ENCODE measurements at places on chromosomes 2 and 18. TPM values are rescaled to one million over a fixed set of nuclear protein-coding genes. Genes with fewer than 3 reads are reported as not detected.
A peak's percentile ranks its signal among the peaks of the same experiment; 100 is the strongest.

YWHAQ gene
- 426 TPM for total RNA-seq

HTR2B gene
- 5.4 TPM for total RNA-seq

SLC8A1 gene
- total RNA-seq = 199 TPM

SIGLEC15 gene
- total RNA-seq = not detected

DNA sequence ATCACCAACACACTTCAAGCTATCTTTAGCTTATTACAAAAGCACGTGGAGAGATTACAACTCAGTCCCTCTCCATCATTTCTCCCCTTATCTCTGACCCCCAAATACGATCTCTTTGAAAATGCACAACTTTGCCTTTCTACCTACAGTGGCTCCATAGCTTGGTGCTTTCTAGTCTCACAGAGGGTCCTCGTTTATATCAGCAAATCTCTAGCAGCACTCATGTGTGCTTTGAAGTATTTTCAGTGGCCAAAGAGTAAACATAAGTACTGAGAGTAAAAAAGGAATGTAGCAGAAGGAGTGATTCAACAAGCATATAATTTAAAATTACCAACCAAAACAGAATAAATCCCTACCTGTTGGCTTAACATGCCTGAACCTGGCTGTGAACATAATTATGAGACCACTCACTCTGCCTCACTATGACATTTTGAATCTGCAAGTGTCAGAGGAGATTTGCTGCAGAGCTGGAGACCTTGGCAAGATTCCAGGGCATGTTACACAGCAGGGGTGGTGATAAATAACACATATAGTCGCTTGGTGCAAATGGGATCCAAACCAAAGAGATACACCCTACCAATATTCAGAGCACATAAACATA lies 54.6 kb downstream of the LAMA3 start:
- no peak for DNase-seq

- no peak for DNase-seq
Measured at GRCh38 chr2:234763002-234763873, 188.6 kb upstream of the SH3BP4 start.

GRCh38 chr2:28047681-28048080 lies 157.2 kb downstream of the BABAM2 start:
- DNase-seq = no peak

- no peak for DNase-seq
Measured at GRCh38 chr2:96317584-96317997, 7.5 kb upstream of the ITPRIPL1 start.

DNA sequence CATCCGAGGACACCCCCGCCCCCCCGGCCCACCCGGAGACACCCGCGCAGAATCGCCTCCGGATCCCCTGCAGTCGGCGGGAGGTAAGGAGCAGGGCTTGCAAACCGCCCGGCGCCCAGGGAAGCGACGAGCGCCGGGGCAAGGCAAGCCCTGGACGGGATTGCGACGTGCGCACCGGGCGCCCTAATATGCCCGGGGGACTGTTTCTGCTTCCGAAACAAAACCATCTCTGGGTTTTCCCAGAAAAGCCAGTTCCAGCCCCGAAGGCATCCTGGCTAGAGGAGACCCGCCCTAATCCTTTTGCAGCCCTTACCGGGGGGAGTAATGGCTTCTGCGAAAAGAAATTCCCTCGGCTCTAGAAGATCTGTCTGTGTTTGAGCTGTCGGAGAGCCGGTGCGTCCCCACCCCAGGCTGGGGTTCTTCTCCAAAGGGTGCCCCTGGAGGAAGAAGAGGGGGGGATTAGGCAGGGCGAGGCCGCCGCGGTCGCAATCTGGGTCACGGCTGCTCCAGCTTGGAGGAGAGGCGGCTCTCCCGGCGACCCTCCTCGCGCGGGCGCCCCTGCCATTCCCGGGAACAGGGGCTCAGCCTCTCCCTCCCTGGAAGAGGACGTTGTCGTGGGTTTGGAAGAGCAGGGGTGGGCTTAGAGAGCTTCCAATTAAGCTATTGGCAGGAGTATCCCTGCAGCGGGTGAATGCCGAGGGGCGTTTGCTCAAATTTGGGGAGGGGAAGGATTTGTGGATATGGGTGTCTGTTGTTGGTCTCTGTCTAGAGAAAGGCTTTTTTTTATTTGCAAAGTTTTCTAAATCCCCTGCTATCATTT lies 521 bp downstream of the MYCN start:
- DNase-seq = no peak

GRCh38 chr18:3441290-3441689 lies 8.7 kb upstream of the TGIF1 start:
- no peak for DNase-seq

GRCh38 chr18:68234131-68234530 lies 480.8 kb downstream of the TMX3 start:
- no peak for DNase-seq

DNA sequence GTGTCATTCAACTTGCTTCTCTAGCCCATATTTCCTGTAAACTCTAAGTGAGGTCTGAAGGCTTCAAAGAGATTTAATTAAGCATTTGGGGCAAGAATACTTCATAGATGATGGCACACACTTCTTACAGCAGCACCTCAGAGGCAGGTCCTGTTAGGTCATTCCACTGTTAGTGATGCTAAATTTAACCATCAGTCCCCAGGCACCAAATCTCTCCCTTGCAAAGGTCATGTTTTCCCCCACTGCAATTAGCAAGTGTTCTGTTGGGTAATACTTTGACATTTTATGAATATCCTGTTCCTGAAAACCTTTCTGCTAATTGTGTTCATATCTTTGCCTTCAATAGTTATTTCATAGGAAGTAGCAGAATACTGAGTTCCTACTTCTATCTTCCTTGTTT lies 117.0 kb downstream of the STK39 start:
- peak; percentile 55 for DNase-seq

- no peak for DNase-seq
Measured at GRCh38 chr2:11057031-11057430, 98.2 kb upstream of the SLC66A3 start.

DNA sequence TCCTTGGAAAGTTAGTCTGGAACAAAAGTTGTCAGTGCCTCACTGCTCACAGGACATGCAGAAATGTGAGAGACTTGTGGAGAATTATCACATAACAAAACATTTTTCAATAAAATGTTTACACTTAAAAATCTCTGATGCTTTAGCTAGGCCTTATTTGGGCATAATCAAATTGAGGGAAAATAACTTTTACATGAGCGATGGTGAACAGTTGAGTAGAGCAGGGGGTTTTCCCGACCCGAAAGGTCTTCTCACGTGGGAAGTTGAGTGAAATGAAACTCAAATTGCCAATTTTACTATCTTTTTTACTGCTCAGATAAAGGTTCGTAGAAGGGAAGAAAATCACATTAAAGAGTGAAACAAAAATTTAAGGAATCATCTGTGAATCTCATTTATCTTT lies 465.6 kb downstream of the MTX2 start:
- DNase-seq = no peak

DNA sequence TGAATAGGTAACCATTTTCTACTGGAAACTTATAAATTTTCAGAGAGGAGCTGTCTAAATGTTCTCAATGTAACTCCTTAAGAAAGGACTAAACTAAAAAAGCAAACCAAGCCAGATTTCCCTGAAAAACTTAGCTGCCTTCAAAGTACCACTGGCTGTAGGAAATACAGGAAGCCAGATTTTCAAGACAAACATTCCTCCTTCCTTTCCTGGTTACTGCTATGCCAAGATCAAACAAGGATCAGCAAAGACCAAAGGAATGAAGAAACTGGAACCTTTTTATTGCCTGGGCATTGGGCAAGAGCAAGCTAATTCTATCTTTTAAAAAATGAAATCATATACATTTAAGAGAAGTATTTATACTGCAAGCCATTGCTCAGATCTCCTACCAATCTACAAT lies 212.7 kb downstream of the DYM start:
- no peak for DNase-seq

DNA sequence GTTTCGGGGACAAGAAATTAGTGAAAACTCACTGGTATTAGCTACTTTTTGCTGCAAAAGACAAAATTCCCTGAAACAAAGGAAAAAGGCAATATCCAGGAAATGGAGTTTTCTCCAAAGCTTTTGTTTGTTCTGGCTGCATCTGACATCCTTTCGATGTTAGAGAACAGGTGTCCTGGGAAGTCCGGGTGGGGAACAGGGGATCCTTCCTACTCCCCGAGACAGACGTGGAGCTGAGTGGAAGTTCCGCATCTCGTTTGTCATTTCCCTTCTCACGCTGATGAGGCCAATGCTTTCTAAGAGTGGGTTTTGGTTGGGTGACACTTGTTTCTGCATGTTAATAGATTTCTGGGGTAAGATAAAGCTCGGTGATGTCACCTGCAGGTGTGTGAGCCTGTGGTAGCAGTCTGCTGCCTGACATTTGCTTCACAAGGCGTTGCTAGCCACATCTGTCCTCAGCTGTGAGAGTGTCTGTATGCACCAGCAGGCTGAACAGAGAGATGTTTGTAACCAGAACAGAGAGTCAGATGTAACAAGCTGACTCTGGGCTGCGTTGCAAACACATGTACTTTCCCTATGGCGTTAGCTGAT lies 125.9 kb downstream of the ACOXL start:
- DNase-seq = no peak

DNA sequence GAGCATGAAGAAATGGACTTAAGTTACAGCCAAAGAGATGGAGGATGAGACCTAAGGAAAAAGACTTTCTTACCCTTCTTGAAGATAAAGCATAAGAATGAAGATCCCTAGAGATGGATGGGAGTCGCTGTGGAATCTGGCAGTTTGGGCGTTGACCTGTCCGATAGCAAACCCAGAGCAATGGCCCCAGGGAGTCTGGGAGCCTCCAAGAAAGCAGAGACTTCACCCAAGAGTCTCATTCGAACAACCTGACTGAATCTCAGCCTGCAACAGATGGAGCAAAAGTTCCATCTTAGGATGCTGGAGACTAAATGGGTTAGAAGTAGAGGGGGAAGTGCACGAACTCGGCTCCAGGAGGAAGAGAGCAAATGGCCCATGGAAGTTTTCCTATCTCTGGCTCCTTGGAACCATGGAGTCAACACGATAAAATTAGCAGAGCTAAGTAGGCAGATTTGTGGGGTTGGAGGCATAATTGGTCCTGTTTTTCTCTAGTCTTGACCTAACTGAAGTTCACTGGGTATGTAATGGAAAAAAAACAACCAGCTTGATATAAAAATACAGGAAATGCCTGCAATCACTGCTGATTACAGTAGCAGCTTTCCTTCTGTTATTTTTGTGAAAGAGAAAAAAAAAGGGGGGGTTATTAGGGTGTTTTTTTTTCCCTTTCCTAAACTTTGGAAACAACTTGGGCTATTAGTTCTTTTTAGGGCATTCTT lies 178.4 kb upstream of the EPAS1 start:
- DNase-seq = no peak

DNA sequence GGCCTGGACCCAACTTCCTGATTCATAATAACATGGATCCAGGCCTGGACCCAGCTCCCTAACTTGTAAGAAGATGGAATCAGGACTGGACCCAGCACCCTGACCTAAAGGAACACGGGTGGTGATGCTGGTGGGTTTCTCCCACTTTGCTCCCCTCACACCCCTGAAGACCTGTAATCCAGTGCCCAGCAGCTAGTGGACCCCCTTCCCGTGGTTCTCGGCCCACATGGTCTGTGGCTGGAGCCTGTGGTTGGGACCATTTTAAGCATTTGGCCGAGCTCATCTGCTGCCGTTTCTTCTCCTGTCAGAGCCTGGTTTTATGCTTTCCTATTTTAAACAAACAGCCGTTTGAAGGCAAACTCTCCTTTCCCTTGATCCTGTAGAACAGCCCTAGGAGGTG lies 232.8 kb downstream of the EIPR1 start:
- DNase-seq = no peak

DNA sequence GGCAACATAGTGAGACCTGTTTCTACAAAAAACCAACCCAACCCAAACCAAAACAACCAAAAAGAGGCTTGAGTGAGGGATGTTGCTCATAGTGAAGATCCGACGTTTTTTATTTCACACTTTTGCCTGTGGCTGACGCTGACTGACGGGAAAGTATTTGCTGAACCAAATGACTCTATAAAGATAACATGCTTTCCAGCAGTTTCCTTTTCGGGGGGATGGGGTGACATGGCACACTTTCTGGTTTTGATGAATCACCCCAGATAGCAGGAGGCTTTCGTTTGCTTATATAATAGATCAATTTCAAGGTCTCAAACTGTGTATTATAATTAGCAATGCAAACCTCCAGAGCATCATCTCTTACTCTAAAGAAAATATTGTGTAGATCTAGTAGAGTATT lies 150.8 kb downstream of the AQP4 start:
- no peak for DNase-seq

- DNase-seq = no peak
Measured at GRCh38 chr2:240622060-240622411, 3.2 kb upstream of the GPR35 start.

DNA sequence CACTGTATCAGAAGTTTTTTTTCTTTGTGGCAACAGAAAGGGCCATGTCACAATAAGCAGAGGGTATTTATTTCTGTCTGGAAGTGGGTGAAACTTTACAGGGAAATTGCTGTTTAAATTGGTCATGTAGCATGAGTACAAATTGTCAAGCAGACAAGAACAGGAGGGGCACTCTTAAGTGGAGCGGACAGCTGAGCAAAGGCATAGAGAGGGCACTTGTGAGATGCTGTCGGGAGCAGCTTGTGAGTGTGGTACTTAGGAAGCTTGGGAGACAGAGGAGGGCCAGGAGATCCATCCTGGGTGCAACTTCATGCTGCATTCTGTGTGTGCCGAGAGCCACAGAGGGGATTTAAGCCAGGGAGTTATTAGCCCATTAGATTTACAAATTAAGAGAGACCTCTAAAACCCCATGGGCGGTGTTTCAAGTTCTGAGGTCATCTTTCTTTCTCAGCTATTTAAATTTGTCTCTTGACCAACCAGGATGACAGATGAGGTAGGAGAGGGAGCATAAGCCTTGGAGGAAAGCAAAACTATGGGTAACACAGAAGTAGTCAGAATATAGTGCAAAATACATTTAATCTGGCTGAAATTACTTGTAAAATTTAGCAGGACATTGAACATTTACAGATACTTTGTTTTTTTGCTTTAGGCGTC lies 30.4 kb downstream of the INPP4A start:
- DNase-seq = no peak

GRCh38 chr2:185142677-185143076 lies 544.3 kb downstream of the ZNF804A start:
- DNase-seq = no peak

DNA sequence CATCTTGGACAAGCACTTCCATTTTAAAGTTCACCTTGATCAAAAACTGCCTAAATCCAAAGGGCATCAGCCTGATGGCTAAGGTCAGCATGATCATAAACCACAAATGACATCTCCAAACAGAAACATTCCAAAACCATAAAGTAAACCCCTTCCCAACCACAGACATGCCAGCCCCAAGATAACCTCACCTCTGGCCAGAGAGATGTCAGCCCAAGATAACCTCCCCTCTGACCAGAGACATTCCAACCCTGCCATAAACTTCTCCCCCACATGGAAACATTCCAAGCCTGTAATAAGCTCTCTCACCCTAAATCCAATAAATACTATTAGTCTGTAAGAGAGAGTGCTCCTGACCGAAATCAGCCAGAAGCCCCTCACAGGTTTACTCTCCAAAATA lies 18.6 kb upstream of the MARCO start:
- DNase-seq = no peak

DNA sequence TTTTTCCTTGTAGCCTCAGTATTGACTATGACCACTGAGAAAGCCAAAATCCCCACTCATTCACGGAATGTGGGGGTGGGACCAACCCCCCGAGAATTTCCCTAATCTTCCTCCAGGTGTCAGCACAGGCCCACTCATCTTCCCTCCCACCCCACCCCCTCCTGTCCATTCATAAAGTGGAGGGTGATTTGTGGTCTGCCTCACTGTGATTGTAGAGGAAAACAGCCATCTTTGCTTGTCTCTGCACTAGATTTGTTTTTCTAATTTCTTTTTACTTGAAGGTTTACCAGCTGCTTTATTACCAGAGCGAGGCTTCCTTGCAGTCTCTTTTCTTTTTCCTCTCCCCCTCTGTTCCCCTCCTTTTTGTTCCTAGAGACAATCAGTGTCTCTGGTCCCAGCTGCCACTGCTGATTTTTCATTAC lies 171.8 kb downstream of the ICOS start:
- no peak for DNase-seq
